ENCODE measurements at places on chromosomes 12 and 14.

DNA sequence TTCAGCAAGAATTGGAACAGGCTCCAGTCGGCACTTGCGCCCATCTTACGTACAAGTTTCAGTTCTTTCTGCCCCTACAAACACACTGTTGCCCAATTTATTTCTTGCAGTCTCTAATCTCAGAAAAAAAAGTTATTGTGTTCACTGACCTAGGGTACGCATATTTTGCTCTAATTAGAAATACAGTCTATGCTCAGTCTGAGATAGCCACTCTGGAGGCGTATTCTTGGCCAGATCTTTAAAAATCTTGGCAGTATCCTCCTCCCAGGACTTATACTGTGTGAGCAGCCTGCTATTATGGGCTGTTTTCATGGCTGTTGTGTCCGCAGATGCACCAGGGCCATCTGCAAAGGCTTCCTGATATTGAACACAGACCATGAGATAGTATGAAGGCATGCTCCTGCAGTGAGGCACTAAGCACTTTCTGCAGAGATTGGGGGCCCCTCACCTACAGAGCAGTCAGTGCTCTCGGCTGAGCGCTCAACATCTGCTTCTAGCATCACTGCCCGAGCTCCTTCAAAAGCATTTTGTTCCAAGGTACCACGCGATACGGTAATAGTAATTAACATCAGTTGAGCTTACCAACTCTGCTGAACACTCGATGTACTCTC is 57.9 kb downstream of the PPM1H start:
- DNase-seq: no peak

DNA sequence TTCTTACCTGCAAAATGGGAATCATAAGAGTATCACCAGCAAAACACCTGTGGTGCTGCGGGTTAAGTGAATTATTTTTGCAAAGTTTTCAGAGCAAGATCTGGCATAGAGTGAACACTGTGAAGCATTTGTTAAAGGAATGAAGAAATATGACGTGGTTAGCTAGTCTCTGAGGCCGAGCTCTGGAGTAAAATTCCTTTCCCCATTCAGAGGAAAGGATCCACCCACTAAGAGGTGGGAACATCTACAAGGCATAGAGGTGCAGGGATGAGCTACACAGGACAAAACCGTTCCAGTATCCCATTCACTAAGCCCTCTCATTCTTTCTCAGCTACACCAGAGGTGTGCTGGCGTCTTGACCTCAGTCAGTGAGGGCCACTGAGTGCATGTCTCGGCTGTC is 48.5 kb downstream of the JAG2 start:
- DNase-seq: no peak

- DNase-seq: no peak
Observed at GRCh38 chr12:33531261-33531660, 91.6 kb upstream of the SYT10 start.

DNA sequence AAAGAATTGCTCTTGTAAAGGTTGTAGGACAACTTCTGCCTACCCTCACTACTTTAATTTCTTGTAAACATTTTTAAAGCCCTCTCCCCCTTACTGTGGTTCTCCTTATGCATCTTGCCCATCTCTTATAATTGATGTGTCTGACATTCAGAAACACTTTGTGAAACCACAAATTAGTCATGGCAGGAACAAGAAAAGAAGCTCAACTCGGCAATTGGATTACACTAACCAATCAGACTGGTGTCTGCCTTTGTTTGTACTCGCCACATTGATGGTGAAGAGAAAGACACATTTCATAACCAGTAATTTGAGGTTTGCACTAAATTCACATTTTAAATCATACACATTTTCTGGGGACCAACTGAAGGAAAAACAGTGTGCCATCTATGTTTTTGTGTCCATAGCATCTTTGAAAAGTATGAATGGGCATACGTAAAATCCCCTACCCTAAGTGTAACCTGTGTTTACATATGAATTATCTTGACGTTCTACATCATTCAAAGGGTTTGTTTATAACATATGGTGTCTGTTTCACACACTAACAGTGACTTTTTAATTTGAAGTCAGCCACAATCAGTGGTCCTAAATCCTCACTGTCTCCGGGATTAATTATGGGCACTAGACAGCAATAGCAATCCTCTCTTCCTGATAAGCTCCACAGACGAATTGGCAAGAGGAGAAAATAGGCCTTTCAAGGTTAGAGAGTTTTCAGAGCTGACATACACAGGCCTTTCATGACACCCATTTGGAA is 49.9 kb downstream of the OTX2 start:
- DNase-seq: no peak

DNA sequence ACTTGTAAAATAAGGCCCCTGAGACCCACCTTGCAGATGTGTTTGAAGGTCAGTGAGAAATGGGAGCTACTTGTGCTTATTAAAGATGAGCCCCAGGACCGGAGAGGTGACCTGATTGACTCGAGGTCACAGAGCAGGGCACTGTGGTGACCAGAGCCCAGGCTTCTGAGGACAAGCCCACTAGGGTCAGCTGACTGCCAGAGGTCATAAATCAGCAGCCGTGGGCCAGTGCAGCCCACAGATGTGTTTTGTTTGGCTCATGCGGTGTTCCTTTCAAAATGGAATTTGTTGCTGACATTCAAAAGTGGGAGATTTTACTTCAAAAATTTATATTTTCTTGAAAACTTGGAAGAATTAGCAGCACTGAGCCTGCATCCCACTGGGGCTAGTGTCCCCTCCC is 24.5 kb downstream of the JDP2 start:
- no peak for DNase-seq

GRCh38 chr12:117228239-117228638 is 38.0 kb upstream of the FBXO21 start:
- DNase-seq: no peak

- no peak for DNase-seq
Observed at GRCh38 chr14:23601845-23602180, 23.2 kb upstream of the JPH4 start.

- DNase-seq: no peak
Observed at GRCh38 chr14:26606729-26607312, 9.0 kb upstream of the NOVA1 start.

DNA sequence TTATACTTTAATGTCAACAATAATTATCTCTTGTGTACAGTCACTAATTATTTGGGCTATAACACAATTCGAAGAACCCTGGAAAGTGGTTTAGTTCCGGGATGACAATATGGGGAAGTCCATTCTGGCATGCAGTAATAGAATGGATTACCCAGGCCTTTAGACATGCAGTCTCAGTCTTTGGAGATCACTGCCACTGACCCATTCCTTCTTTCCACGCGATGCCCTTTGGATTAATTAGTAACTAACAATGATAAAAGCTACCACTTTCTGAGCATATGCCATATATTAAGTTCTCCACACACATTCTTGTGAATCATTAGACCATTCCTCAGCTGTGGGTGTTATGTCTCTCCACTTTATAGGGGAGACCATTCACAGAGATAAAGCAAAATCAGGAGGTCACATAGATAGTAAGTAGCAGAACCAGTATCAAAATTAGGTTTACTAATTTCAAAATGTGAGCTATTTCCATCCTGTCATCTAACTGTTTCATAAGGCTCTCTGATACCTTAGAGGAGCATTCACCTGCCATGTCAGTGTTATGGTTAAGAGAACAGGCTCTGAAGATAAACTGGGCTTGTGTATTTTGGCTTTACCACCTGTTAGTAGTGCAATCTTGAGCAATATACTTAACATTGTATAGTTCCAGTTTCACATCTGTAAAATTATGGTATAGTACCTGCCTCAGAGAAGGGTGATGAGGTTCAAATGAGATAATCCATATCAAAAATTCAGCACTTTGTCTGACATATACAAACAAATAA is 27.2 kb upstream of the KCNJ8 start:
- DNase-seq: no peak

- no peak for DNase-seq
Observed at GRCh38 chr12:46629331-46630229, 196.2 kb downstream of the SLC38A4 start.

GRCh38 chr14:80215756-80216581 is 4.7 kb upstream of the DIO2 start:
- no peak for DNase-seq

GRCh38 chr14:42469637-42470426 is 863.2 kb downstream of the LRFN5 start:
- DNase-seq: no peak

DNA sequence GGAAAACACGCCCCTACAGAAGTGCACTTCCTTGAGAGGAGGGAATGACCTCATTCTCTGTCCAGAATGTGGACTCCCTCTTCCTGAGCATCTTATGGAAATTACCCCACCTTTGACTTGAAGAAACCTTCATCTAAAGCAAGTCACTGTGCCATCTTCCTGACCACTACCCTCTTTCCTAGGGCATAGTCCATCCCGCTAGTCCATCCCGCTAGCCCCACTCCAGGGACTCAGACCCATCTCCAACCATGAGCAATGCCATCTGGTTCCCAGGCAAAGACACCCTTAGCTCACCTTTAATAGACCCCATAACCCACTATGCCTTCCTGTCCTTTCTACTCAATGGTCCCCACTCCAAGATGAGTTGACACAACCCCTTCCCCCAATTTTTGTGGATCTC is 5.0 kb upstream of the INHBE start:
- no peak for DNase-seq

GRCh38 chr14:61343471-61343870 is 22.1 kb downstream of the PRKCH start:
- DNase-seq: no peak

- DNase-seq: no peak
Observed at GRCh38 chr12:124277394-124278241, 17.3 kb upstream of the RFLNA start.

DNA sequence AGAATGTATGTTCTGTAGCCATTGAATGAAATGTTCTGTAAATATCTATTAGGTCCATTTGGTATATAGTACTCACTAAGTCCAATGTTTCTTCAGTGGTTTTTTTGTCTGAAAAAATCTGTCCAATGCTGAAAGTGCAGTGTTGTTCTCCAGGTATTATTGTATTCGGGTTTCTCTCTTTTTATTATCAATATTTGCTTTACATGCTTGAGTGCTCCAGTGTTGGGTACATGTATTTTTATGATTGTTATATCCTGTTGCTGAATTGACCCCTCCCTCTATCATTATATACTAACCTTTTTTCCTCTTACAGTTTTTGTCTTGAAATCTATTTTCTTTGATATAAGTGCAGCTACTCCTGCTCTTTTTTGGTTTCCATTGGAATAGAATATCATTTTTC is 382.2 kb downstream of the CCER1 start:
- no peak for DNase-seq

DNA sequence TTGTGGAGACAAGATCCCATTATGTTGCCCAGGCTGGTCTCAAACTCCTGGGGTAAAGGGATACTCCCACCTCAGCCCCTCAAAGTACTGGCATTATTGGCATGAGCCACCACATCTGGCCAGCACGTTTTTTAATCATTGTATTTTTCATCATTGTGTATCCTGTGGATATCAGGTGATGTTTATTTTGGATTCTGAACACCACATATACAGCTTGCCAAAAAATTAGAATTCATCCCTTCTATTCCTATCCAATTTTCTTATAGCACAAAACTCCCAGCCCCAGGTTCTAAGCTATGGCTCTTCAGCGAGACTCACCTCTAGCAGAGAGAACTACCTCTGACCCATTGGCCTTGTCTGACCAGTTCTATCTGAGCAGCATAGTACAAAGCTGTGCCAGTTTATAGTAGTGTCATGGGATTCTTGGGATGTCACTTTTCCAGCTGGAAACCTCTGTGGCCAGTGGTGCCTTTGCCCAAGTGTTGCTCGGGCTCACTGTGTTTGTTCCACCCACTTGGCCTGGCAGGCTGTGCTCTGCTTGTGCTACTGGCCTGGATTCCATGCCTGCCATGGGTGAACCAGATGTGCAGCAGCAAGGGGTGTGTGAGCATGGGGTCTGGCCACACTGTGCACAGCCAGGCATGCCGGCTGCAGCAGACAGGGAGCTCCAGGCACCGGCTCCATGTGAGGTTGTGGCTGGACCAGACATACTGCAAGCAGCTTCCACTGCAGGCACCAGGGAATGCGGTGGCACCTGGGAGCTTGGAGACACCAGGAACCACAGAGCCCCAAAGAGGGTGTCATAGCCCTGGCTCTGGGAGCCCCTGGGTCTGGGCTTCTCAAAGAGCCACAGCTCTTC is 37.2 kb downstream of the TIMELESS start:
- no peak for DNase-seq

DNA sequence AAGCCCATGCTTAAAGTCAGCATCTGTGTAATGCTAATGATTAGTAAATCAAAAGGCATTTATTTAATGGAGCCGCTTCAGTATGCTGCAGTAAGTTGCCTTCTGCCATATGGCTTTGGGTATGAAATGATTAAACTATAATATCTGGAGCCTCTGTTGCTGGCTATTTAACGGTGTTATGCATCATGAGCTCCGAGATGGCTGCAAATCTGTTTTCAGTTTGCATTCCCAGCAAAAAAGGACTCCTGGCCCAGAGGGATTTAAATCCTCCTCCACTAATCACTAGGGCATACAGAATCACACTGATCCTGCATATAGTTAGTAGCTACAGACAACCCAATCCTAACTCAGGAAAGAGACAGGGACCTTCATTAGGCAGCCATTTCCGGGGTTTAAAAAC is 171.5 kb upstream of the EEA1 start:
- DNase-seq: no peak

GRCh38 chr14:49769171-49769570 is 1.2 kb downstream of the KLHDC2 start:
- DNase-seq: no peak

DNA sequence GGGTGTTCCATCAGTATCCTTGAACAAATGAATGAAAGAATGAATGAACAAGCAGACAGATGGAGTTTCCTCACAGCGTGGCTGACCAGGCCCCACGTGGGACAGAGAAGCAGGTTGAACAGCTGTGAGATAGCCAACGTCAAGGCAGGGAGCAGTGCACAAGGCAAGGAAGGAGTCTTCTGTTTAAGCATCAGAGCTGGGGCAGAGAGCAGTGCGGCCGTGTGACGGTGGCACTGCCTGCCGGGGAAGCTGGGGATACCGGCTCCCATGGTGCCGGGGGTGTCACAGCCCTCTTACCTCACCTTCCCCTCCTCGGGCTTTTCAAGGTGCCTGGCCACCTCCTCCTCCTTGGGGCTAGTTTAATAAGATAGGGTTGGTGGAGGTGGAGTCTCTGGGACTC is 73.2 kb upstream of the GPATCH2L start:
- no peak for DNase-seq

GRCh38 chr12:60266381-60266852 is 670.6 kb downstream of the SLC16A7 start:
- DNase-seq: no peak

DNA sequence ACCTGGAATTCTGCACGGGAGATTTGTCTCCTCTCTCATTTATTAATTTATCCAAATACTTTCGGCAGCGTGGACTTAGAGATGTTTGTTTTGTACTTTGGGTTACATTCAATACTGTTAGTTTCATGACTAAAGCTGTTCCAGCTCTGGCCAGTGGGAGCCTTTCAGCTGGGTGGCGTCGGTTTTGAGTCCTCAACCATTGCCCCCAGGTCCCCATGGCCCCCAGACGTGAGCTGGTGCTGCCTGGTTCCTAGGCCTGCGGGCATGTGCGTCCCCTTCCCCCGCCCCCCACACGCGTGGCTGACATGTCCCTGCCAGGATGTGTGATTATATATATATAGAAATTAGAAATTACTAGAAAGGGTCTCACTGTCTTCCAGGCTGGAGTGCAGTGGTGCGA is 48.2 kb downstream of the KIF26A start:
- DNase-seq: no peak
